ENCODE measurements at places on chromosomes 5 and 9.

GRCh38 chr9:128372188-128372641 is 1.0 kb downstream of the URM1 start:
- no peak for DNase-seq

GRCh38 chr9:33225319-33226147 is 14.4 kb upstream of the SPINK4 start:
- DNase-seq: peak; percentile 60

DNA sequence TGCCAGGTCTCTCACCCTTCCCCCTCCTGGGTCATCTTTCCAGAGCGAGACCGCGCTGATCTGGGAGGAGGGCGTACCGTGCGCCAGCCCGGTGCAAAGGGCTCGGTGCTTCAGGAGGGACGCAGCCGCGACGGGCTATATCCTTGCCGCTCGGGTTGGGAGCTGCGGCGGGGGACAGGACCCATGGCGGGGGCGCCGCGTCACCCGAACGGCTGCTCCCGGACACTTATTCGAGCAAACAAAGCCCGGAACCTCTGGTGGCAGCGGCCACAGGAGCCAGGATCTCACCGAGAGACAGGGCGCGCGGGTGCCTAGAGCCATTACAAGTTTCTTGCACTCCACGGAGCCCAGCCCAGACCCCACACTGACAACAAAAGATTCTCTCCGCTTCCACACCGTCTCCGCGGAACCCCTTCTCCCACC is 1.3 kb downstream of the SEMA6A start:
- no peak for DNase-seq

DNA sequence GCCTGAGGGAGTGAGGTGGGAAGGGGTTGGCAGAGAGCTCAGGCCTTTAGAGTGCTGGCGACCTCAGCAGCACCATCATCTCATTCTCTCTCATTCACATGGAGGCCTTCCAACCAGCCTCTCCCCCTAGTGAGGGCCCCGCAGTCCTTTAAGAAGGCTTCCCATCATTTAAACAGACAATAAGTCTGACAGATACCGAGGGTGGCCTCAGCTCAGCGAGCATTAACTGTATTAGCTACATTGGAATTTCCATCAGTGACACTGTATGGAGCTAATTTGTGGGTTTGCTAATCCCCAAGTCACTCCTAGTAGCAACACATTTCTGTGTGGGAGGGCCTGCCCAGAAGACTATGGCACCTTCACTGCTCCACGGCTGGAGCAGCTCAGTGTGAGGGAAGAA is 75.8 kb downstream of the INSYN2B start:
- no peak for DNase-seq

GRCh38 chr5:31196309-31196708 is 2.8 kb downstream of the CDH6 start:
- DNase-seq: no peak

DNA sequence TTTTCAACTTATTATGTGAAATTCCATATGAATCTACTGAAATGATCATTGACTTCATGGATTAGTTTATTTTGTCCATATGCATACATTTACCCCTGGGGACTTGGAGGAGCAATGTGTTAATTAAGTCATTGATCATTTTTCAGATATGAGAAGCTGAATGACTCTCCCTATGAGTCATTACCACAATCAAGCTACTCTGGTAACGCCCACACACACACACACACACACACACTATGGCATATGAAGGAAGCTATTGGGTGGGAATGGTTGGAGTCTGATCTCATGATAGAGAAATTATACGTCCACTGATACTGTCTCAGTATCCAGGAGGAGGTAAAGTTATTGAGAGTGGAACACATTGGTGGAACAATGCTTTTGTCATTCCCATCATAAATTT is 528.9 kb downstream of the AGTPBP1 start:
- no peak for DNase-seq

DNA sequence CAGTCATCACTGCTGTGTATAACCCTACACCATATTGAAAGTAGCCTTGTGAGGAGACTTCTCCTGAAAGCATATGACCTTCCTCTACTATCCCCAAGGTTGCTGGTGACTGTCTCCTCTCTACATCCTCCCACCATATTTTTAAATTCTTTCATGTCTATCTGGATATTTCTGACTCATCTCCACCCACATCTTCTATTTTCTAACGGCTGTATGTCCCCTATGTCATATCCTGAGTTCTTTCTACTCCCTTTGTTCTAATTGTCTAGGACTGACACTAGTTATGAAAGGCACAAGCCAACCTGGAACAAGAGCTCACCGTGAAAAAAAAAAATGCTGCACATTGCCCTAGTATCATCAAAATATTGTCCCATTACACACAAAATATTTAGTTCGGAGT is 218.3 kb upstream of the ZNF462 start:
- DNase-seq: no peak

- DNase-seq: peak; percentile 7
Observed at GRCh38 chr9:72271613-72272478, 93.2 kb downstream of the ZFAND5 start.

DNA sequence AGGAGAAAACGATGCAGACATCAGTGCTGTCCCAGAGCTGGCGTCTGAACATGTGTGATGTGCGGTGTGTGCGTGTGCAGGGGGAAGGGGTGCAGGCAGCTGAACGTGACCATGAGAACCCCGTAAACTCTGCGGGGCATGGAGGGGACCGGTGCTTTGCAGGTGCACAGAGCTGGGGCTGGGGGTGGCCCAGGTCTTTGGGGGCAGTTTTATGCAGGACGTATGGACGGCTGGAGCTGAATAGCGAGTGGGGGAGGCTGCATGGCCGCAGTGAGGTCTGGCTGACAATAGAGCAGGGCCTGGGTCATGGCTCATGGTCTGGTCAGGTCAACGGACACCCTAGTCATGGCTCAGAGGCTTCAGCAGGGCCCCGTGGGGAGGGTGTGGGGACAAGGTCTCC is 3.3 kb upstream of the EXOC3 start:
- DNase-seq: no peak

DNA sequence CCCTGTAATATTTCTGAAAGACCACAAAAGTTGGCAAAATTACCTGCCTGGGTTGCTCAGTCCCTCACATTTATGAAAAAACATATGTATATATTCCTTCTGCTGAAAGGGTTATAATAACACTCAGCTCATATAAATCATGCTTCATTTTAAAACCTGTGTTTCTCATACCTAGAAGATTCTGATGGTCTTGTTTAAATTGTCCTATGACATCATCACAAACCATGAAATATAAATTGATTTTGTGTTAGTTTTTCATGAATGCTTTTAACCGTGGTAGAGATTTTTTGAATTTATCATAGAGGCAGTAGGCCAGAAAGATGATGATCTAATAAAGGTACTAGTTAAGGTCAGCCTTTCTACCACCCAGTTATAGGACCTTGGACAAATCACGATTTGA is 31.4 kb downstream of the SRFBP1 start:
- DNase-seq: no peak

GRCh38 chr9:130745829-130746228 is 52.2 kb downstream of the EXOSC2 start:
- DNase-seq: no peak

DNA sequence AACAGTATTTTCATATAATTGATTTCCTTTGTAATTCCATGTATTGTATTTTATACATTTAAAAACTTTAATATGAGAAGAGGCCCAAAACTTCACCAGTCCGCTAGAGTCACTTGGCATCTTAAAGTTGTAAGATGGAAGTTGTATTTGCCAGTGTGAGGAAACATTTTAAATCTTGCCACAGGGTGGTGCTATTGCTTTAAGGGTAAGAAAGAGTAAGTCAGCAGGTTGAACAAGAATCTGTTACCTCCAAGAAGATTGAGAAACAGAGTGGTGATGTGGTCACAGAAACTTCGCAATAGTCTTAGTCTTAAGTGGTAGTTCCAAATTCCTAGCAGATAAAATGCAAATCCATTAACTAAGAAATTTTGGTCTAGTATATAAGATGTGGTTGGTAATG is 39.8 kb upstream of the RANBP6 start:
- peak; percentile 7 for DNase-seq

DNA sequence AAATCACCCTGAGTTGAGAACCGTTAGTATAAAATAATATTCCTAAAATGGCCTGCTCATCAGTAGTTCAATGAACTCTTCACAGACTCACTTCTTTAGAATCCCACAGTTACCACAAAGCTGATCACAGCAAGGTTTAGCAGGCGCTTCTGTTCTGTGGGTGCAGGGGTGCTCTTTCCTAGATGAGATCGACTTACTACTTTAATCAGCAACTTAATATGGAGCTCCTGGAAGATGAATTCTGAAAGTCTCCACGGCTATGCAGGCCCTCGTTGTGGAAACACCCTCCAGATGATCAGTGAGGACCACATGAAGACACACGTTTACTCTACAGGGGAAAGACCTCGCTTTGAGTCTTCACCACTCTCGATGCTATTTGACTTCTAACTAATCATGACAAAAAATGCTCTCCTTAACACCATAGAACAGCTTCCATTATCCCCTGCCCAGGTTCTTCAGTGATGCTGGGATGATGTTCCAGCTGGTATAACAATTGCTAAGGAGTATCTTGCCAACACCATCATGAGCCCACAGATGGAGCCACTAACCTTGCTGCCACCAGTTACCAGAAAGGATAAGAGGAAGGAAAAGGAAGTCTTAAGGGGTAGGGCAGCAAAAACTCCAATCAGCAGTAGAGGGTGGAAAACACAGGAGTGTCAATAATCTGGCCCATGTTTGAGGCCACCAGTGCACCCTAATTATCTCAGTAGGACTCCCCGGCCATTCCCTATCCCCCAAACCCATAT is 17.9 kb upstream of the GPX8 start:
- no peak for DNase-seq

DNA sequence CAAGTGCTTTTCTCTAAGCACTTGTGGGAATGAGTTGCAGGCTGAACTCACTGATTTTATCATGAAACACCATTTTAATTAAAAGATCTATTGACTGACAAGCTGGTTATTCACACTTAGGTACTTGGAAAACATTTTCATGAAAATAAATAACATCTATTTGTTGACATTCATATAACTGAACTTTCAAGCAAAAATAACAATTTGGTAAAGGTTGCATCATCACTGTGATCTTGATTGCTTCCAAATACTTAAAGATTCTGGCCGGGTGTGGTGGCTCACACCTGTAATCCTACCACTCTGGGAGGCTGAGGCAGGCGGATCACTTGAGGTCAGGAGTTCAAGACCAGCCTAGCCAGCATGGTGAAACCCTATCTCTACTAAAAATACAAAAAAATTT is 6.7 kb upstream of the TENT2 start:
- DNase-seq: no peak

- DNase-seq: no peak
Observed at GRCh38 chr9:32142074-32142473, 242.4 kb upstream of the ACO1 start.

- no peak for DNase-seq
Observed at GRCh38 chr9:118318770-118319431, 614.7 kb downstream of the TLR4 start.

DNA sequence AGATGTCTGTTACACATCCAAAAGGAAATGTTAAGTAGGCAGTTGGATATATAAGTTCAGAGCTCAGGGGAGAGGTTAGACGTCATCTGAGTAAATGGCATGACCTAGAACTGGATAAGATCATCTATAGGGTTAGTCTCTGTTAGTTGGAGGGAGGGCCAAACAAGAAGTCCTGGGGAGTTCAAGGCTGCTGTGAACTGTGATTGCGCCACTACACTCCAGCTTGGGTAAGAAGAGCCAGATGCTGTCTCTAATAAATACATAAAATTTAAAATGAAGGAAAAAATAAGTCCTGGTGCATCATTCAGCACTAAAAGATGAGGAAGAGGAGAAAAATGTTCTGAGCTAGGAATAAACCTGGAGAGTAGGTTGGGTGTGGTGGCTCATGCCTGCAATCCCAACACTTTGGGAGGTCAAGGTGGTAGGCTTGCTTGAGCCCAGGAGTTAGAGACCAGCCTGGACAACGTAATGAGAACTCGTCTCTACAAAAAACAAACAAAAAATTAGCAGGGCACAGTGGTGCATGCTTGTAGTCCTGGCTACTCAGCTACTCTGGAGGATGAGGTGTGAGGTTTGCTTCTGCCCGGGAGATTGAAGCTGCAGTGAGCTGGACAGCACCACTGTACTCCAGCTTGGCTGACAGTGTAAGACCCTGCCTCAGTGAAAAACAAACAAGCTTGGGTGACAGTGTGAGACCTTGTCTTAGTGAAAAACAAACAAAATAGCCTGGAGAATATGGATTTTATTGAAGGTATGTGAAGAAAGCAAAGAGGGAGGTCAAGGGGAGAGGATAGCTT is 123.6 kb downstream of the ACTBL2 start:
- no peak for DNase-seq

- DNase-seq: peak; percentile 56
Observed at GRCh38 chr5:139458580-139459407, 3.7 kb downstream of the ECSCR start.

DNA sequence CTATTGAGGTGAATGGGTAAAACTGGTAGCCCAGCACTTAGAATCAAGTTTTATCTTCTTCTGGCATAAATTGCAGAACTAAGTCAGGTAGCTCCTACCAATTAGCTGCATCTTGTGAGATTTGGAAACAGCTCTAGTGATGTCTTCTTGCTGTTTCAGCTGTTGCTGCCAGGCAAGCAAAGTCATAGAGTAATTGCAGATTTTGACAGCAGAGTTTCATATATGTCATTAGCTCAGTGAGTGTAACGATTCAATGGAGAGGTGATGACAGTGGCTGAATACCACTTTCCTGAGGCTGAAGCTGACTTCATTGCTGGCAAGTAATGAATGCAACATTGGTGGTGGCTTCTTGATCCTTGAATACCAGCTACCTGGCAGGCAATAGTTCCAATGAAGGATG is 1109.7 kb upstream of the CDH18 start:
- DNase-seq: no peak

GRCh38 chr5:95836544-95836943 is 14.0 kb upstream of the GLRX start:
- no peak for DNase-seq

GRCh38 chr9:134379831-134380365 is 53.6 kb downstream of the RXRA start:
- DNase-seq: no peak

- DNase-seq: peak; percentile 76
Observed at GRCh38 chr9:36873247-36873875, 160.7 kb downstream of the PAX5 start.

- DNase-seq: no peak
Observed at GRCh38 chr5:103514371-103514770, 48.2 kb downstream of the NUDT12 start.

- DNase-seq: no peak
Observed at GRCh38 chr9:132509928-132510874, 72.2 kb upstream of the BARHL1 start.
